ENCODE measurements at places on chromosomes 5 and 9. TPM values are rescaled to one million over a fixed set of nuclear protein-coding genes. Genes with fewer than 3 reads are reported as not detected.

Gene SPATA31D4
- not detected for total RNA-seq

Gene PCA3
- total RNA-seq: not detected

Gene SNX18
- 43.4 TPM for total RNA-seq

Gene GRM6
- total RNA-seq: not detected

GRCh38 chr9:137645211-137645610 lies 26.4 kb downstream of the EHMT1 start:
- H3K4me3 ChIP-seq: no peak overlapping the region
- H3K27me3 ChIP-seq: no peaks in the 10 kb centered on the region
- no peaks in the 10 kb centered on the region for H3K4me1 ChIP-seq
- no peaks in the 10 kb centered on the region for H3K36me3 ChIP-seq
- no peak for DNase-seq
- no peak overlapping the region for H3K27ac ChIP-seq

GRCh38 chr9:123940721-123941523 lies 11.0 kb upstream of the DENND1A start:
- no peak for DNase-seq
- no peak overlapping the region for H3K27ac ChIP-seq
- H3K4me3 ChIP-seq: no peak overlapping the region
- H3K27me3 ChIP-seq: no peaks in the 10 kb centered on the region

All from lung (tissue), 17 donors.